ENCODE measurements at places on chromosomes 1 and 21. TPM values are rescaled to one million over a fixed set of nuclear protein-coding genes. Genes with fewer than 3 reads are reported as not detected.

PAQR6 gene
- 2.5 TPM for total RNA-seq

RCAN1 gene
- 70.6 TPM for total RNA-seq

CTSS gene
- total RNA-seq, result 12.2 TPM

HSD3B1 gene
- total RNA-seq, result not detected

VANGL1 gene
- total RNA-seq, result 15.2 TPM

DENND2C gene
- total RNA-seq, result 1.3 TPM

TENT5C gene
- 0.07 TPM for total RNA-seq

CASP9 gene
- total RNA-seq, result 22.7 TPM

LRRC3 gene
- total RNA-seq, result 3.4 TPM

C1orf94 gene
- not detected for total RNA-seq

IL20 gene
- total RNA-seq, result not detected

NBPF1 gene
- 50.3 TPM for total RNA-seq

TMEM269 gene
- 0.04 TPM for total RNA-seq

RUNX3 gene
- total RNA-seq, result 0.38 TPM

SLC25A34 gene
- total RNA-seq, result 0.34 TPM

KLHDC9 gene
- 2.9 TPM for total RNA-seq

DIPK1A gene
- 1.6 TPM for total RNA-seq

HSF2BP gene
- total RNA-seq, result 3.5 TPM

KCNE1 gene
- not detected for total RNA-seq

ISG15 gene
- 68.7 TPM for total RNA-seq

SLC2A5 gene
- not detected for total RNA-seq

COL6A1 gene
- total RNA-seq, result 226 TPM

AUNIP gene
- total RNA-seq, result 1.7 TPM

LRRC53 gene
- total RNA-seq, result not detected

GPATCH2 gene
- total RNA-seq, result 10.6 TPM

GNAT2 gene
- not detected for total RNA-seq

MFN2 gene
- total RNA-seq, result 73.5 TPM

CD1E gene
- not detected for total RNA-seq

FMOD gene
- total RNA-seq, result 0.79 TPM

SEMA6C gene
- 9.9 TPM for total RNA-seq

SMIM12 gene
- 45.2 TPM for total RNA-seq

HORMAD1 gene
- not detected for total RNA-seq

NMNAT2 gene
- total RNA-seq, result 1.0 TPM

F11R gene
- total RNA-seq, result 87.0 TPM

ANGEL2 gene
- 31.8 TPM for total RNA-seq

ITSN1 gene
- total RNA-seq, result 20.4 TPM

FCGR3A gene
- total RNA-seq, result not detected

LDLRAD1 gene
- not detected for total RNA-seq

SIM2 gene
- 16.3 TPM for total RNA-seq

PGLYRP3 gene
- not detected for total RNA-seq

NUP133 gene
- 28.6 TPM for total RNA-seq

Data from kidney epithelial cell (primary cell).